ENCODE measurements at places on chromosomes 12 and 14. TPM values are rescaled to one million over a fixed set of nuclear protein-coding genes. Genes with fewer than 3 reads are reported as not detected.

Gene CABP1
- 0.66 TPM for total RNA-seq

Gene PUS7L
- 27.3 TPM for total RNA-seq

Gene INF2
- 74.6 TPM for total RNA-seq

Gene FOS
- total RNA-seq, result 7.0 TPM

Gene VRTN
- total RNA-seq, result not detected

Gene RIMBP2
- total RNA-seq, result not detected

Gene REP15
- total RNA-seq, result 0.83 TPM

Gene DIO2
- total RNA-seq, result 16.1 TPM

Gene GLIPR1L1
- not detected for total RNA-seq

Gene FOXG1
- total RNA-seq, result 0.83 TPM

Gene MAP3K9
- 0.15 TPM for total RNA-seq

Gene MYH7
- not detected for total RNA-seq

Gene ANG
- total RNA-seq, result 6.7 TPM

Gene DHRS2
- total RNA-seq, result not detected

Gene FAM90A1
- total RNA-seq, result not detected

Gene APOF
- total RNA-seq, result not detected

Gene STK38L
- 14.1 TPM for total RNA-seq

Gene HOXC13
- not detected for total RNA-seq

Gene TMEM229B
- 2.0 TPM for total RNA-seq

Gene OR11H7
- not detected for total RNA-seq

Gene CDKL1
- total RNA-seq, result 24.6 TPM

Gene INHBC
- not detected for total RNA-seq

Gene EXOC3L4
- 0.44 TPM for total RNA-seq

Gene KRT72
- not detected for total RNA-seq

Gene KRT81
- 0.15 TPM for total RNA-seq

Gene C1R
- total RNA-seq, result 432 TPM

Gene CCDC197
- not detected for total RNA-seq

Gene FGD6
- 6.1 TPM for total RNA-seq

Gene CHD8
- 57.4 TPM for total RNA-seq

Gene ACVRL1
- total RNA-seq, result 164 TPM

Gene HPD
- 1.3 TPM for total RNA-seq

Gene IGF1
- total RNA-seq, result 0.83 TPM

Gene FUT8
- 172 TPM for total RNA-seq

Gene OAS2
- 2.9 TPM for total RNA-seq

Gene PTCSC3
- not detected for total RNA-seq

Gene IL31
- total RNA-seq, result not detected

Gene AICDA
- not detected for total RNA-seq

Gene MMAB
- total RNA-seq, result 26.5 TPM

Gene STON2
- total RNA-seq, result 46.1 TPM

Gene RNASE8
- total RNA-seq, result not detected

Gene PLEKHD1
- total RNA-seq, result under 0.01 TPM

Gene RGS6
- total RNA-seq, result not detected

Gene MYBPC1
- not detected for total RNA-seq

Gene GPD1
- not detected for total RNA-seq

Gene SLC39A5
- total RNA-seq, result not detected

Gene DYRK4
- total RNA-seq, result 52.7 TPM

Gene AQP6
- not detected for total RNA-seq

Gene TMEM132D
- not detected for total RNA-seq

Gene CDKN3
- 115 TPM for total RNA-seq

Gene DAO
- total RNA-seq, result not detected

Gene TGFB3
- total RNA-seq, result 8.6 TPM

Gene TMEM132C
- total RNA-seq, result not detected

Gene OR6C4
- not detected for total RNA-seq
